ENCODE measurements at places on chromosomes 1 and 21.

DNA sequence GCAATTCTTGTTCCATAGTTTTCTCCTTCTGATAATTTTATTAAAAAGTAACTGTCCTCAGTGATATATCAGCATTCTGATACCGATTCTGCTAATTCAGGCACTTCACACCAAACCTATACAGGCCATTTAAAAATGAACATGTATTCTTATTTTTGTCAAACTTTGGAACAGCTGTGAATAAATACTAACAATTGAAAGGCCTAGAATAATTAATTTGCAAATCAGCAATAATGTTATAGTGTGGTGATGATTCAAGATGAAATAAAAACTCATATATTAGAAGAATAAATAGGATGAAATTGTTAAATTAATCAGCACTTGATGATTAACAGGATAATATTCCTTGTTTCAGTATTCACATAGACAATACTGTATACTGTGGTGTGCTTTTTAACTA lies 9.9 kb downstream of the CDKN2C start:
- DNase-seq: no peak

GRCh38 chr1:100736324-100736723 lies 16.8 kb downstream of the VCAM1 start:
- DNase-seq: no peak

- peak; percentile 53 for DNase-seq
Measured at GRCh38 chr1:206766251-206766856, 4.2 kb upstream of the IL19 start.

DNA sequence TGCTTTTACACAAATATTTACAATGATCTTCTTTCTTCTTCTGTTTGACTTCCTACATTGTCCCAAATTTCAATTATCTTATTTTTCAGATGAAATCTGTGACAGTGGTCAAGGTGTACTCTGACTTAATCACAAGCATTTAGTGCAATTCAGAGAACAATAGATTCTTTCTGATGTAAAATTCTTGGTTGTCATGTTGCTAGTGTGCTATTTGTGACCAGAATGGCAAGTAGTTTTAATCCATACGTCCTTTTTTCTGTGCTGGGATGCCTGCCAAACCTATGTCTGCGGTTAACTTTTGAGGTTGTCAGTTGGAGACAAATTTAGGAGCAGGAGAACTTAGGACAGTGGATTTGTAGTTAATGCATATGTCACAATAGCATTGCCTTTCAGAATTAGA lies 31.0 kb downstream of the NCAM2 start:
- no peak for DNase-seq

DNA sequence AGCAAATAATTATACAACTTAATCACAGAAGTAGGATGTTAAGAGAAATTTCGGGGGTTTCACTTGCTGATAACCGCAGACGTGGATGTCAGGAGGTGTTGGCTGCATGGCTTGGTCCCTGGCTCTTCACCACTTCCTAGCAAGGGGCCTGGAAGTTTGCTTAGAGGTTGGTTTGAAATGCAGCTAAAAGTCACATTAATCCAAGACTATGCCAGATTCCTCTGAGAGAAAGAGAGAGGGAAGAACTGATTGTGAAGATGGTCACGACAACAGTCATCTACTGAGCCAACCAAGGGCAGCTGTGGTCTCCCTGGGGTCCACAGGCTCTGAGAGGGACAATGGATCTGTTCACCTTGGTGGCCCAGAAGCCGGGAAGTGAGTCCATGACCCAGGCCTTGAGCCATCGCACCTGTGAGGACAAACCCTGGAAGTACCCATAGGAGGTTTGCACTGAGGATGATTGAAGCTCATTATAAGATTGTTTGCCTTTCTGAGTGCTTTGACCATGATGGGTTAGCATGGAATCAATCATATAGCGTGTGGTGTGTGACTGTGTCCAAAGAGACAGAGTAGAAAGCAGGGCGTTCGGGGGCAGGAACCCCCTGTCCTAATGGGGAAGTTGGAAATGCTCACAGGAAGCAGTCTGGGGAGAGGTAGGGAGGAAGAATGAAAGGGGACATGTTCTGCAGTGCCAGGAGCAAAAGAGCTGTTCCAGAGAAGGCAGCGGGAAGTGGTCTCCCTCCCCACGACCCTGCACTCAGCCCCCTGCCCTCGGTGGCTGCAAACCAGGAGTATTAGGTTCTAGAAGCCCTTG lies 47.1 kb downstream of the UMODL1 start:
- no peak for DNase-seq

- DNase-seq: no peak
Measured at GRCh38 chr1:157176016-157176415, 37.8 kb upstream of the ETV3 start.

DNA sequence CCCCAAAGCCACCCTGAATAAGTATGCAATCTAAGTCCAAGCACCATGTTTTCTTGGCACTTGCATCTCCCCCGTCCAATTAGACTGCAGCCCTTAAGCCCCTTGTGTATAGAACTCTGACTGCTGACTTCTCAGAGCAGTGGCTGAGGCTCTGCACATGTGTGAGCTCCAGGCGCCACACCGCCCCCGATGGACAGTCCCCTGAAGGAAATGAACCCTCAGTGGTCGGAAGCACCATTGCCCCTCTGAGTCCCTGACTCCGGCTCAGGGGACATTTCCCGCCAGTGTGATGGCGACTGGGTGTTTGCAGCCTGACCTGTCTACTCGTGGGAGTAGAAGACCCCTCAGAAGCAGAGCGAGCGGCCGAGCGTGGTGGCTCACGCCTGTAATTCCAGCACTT lies 37.2 kb upstream of the SCCPDH start:
- no peak for DNase-seq

DNA sequence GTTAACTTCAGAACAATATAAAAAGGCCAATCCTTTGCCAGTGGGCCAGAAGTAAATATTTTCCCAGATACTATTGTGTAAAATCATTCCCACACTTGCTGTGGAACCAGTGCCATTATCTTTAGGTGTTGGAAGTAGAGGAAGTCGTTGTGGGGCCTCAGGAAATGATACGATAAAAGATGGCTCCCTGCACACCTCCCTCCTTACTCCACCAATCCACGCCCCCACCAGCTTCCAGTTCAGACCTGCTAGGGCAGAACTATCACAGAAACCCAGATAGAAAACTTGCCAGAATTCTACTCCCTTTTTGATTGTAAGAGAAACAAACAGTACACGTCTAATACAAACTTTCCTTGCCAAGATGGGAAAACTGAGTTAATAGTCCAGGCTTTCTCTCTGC lies 173.0 kb upstream of the FMN2 start:
- DNase-seq: no peak

DNA sequence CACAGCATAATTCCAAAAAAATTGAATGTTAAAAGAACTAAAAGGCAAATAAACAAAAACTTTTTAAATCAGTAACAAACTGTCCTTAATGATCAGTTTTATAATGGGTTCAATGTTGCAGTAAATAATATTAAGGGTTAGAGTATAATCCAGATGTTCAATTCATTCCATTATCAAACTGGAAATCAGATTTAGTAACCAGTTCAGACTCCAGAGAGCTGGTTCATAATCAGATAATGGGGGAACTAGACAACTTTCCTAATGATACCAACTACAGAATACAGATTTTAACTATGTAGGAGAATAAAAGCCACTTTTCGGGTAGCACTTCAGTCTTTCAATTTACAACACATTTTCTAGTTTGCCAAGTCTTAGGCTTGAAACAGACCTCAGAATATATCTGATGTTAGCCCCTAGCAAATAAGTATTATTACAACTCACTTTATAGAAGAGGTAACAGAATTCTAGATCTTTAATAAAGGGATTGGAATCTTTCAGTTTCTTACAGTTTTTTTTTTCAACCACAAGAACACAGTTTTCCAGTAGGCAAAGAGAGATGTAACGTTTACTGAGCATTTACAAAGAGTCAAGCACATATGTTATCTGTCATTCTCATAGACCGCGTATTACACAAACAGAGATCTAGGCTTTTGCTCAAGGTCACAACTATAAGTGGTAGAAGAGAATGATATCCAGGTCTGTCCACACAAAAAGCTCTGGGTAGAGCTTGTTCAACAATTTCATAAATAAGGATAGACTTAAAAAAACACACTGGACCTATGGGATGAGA lies 1.9 kb upstream of the DCAF6 start:
- DNase-seq: no peak

DNA sequence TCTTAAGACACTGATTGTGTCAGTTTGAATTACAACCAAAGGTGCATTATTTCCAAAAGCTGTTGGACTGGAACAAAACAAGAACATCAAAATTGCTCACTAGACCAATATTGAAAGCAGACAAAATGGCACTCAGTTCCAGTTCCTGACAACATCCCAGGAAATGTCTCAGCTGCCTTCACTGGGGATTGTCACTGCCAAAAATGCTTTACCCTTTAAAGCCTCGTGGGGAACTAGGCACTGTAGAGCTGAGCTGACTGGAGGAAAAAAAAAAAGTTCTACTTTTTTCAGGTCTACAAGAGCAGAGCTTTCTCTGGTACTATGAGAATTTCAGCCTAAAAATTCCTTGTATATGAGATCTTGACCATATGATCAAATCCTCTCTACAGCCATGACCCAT lies 21.9 kb downstream of the GPR52 start:
- no peak for DNase-seq

- no peak for DNase-seq
Measured at GRCh38 chr1:156356262-156356874, 12.6 kb upstream of the RHBG start.

DNA sequence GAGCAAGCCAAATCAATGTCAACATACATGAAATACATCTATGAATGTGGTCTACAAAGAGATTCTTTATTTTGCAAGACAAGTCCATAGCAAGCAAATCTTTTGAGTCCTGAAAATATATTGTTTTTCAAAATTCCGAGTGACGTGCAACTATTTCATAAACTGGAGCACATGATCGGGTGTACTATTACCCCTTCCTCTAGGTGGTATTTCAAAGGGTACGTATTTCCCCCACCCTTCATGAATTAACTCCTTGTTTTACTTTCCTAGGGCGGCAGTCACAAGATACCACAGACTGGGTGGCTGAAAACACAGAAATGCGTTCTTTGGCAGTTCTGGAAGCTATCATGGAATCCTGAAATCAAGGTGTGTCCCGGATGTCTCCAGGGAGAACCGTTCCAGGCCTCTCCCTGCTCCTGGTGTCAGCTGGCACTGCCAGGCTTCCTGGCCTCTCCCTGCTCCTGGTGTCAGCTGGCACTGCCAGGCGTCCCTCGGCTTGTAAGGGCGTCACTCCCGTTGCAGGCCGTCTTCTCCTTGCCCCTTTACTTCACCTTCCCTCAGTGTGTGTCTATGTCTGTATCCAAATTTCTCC lies 55.3 kb downstream of the RIPK4 start:
- DNase-seq: no peak

DNA sequence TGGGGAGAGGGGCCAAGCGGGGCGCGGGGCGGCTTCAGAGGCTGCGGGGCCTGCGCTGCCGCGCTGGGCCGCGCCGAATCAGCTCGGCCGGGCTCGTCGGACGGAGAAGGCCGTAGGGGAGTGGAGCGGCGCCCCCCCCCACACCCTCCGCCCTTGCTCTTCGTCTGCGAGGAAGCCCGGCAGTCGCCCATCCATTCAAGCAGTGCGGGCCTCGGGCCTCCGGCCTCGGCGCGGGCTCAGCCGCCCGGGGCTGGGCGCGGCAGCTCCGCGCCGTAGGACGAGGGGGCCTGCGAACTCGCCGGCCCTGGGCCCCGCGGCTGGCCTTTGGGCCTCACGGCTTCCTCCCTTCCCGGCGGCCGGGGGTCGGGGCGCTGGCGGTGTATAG lies 564 bp downstream of the CTPS1 start:
- no peak for DNase-seq

- no peak for DNase-seq
Measured at GRCh38 chr1:37143800-37144199, 109.5 kb upstream of the GRIK3 start.

- DNase-seq: no peak
Measured at GRCh38 chr1:225479341-225479740, 51.5 kb upstream of the LBR start.

DNA sequence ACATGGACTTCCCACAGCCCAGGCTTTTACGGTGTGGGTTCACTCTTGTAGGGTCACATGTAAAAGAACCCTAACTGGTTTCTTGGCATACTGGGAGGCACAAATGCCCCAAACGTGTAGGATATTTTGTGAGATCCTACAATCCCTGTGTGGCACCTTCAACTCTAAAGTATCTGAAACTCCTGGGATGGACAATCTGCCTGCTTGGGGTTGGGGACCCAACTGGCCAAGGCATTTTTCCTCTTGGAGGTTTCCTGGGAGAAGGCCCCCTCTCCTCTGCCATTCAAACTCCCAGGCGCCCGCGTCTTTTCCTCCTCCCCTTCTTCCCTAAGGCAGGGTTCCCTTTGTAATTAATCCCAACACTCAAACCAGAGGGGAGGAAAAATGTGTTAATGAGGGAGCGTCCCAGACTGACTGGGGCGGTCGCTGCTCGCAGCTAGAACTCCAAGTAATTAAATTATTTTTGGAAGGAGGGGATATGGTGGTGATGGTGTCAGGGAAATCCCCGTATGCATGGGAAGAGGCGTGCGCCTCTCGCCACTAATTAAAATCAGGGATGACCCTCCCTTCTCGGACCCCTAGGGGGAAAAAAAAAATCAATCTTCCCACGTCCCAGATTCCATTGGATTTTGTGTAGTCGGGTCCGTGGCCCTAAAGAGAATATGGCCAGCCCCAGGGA lies 681 bp upstream of the VANGL2 start:
- DNase-seq: no peak

DNA sequence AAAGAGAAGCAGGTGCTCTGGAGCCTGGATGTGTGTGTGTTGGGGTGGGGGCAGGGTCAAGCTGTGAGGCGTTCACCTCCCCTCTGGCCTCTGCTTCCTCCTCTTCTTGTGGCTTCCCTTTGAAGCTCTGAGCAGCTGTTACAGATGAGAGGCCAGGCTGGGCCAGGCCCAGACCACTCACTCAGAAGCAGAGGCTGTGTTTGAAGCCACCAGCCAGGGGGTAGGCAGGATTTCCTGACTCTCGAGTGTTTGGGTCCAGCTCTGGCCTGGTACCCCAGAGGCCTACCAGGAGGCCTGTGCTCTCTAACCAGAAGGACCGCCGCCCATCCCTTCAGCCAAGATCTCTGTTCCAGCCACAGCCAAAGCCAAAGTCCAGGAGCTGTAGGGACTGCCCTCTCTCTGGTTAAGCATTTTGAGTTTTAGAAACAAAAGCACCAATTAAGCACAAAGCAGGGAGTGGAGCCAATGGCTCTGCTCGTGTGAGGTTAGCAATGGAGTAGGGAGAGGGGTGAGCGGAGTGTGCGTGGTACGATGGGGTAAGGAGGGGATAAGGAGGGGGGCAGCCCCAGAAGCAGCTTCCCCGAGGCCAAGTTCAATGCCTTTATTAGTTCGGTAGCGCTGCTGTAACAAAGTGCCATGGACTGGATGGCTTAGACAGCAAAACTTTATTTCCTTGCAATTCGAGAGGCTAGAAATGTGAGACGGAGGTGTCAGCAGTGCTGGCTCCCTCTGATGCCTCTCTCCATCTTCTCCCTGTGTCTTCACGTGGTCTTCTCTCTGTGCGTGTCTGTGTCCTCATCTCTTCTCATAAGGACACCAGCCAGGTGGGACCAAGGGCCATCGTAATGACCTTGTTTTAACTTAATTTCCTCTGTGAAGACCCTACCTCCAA lies 20.5 kb downstream of the RCSD1 start:
- DNase-seq: no peak

DNA sequence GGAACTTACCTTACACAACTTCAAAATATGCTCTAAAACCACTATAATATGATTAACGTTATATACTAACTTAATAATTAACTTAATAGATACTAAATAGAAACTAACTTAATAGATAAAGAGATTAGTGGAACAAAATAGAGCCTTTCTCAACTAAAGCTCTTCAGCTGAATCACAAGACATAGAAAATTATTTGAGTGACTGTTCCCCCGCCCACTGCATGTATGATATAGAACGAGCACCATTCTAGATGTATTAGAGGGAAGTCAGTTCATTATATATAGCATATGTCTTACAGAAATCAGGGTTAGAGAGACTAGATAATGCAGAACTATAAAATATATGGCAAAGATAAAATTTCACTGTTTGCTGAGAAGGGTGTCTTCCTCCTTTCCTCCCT lies 16.3 kb downstream of the LYPLAL1 start:
- DNase-seq: no peak
